Activated CD8-positive, alpha-beta T cell treated with anti-CD3 and anti-CD28 coated beads for 36 hours (primary cell): ENCODE measurements at places on chromosomes 7 and 10. TPM values are rescaled to one million over a fixed set of nuclear protein-coding genes. Genes with fewer than 3 reads are reported as not detected.

The MSANTD7 gene
- total RNA-seq: 22.5 TPM

The NPY gene
- total RNA-seq: not detected

The UBN2 gene
- total RNA-seq: 7.0 TPM

The LIPN gene
- total RNA-seq: not detected

The HOXA4 gene
- total RNA-seq: 0.25 TPM

The SLC16A9 gene
- total RNA-seq: 1.3 TPM

The LRRC17 gene
- total RNA-seq: not detected

The AKR1C4 gene
- total RNA-seq: not detected

The BAMBI gene
- total RNA-seq: 0.27 TPM
